Transverse colon (tissue), 4 donors: ENCODE measurements at places on chromosomes 13 and 19. TPM values are rescaled to one million over a fixed set of nuclear protein-coding genes. Genes with fewer than 3 reads are reported as not detected.
A peak's percentile ranks its signal among the peaks of the same experiment; 100 is the strongest.

Gene CCL25
- total RNA-seq = not detected

Gene GNG8
- not detected for total RNA-seq

Gene FBXO46
- total RNA-seq = 14.1 TPM

Gene ZNF763
- 10.7 TPM for total RNA-seq

Gene PLEKHF1
- total RNA-seq = 38.8 TPM

Gene NECTIN2
- total RNA-seq = 108 TPM

Gene RNF225
- not detected for total RNA-seq

DNA sequence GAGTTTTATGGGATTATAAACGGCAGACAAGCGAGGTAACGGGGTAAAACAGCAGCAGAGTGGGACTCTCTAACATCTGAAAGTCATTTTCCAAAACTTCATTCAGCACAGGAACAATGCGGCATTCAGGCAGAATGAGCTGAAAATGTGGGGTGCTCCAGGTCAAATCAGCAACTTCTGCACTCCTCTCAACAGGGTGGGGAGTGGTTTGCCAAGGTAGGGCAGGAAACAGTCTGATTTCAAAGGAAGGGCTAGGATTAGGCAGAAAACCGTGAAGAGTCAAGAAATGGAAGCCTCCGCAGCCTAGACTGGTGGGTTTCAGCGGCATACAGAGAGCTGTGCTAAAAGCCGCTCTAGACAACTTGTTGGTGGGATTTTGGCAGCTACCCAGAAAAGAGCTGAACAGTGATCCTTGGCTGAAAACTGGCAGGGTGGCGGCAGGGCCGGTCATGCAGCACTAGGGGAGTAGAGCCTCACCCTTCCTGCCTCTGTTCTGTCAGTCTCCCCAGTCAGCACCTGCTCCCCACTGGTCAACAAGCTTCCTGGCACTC, 154.2 kb upstream of the KLF12 start:
- no peaks in the 10 kb centered on the region for H3K27me3 ChIP-seq
- H3K27ac ChIP-seq = peak overlapping the region; percentile 56
- H3K36me3 ChIP-seq = no peaks in the 10 kb centered on the region
- peak overlapping the region; percentile 1 for H3K4me3 ChIP-seq

DNA sequence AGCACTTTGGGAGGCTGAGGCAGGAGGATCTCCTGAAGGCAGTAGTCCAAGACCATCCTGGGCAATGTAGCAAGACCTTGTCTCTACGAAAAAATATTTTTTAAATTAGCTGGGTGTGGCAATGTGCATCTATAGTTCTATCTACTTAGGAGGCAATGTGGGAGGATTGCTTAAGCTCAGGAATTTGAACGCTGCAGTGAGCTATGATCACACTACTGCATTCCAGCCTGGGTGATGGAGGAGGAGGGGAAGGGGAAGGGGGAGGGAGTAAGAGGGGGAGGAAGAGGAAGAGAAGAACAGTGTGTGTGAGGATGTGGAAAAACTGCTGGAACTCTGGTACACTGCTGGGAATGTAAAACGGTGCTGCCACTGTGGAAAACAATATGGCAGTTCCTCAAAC, 9.2 kb upstream of the CLIP3 start:
- no peaks in the 10 kb centered on the region for H3K27me3 ChIP-seq
- peak overlapping the region; percentile 67 for H3K27ac ChIP-seq
- H3K36me3 ChIP-seq = no peaks in the 10 kb centered on the region
- no peak for DNase-seq

- H3K4me3 ChIP-seq = no peak overlapping the region
- no peak for DNase-seq
- H3K27ac ChIP-seq = no peak overlapping the region
- H3K4me1 ChIP-seq = no peaks in the 10 kb centered on the region
- no peaks in the 10 kb centered on the region for H3K27me3 ChIP-seq
These were observed 9.6 kb upstream of the ELL start for GRCh38 chr19:18531485-18531884.

GRCh38 chr19:1259876-1260748, 9.0 kb upstream of the CIRBP start:
- peaks cover 24% of the 10 kb centered on the region for H3K36me3 ChIP-seq

- no peak overlapping the region for H3K4me3 ChIP-seq
- no peaks in the 10 kb centered on the region for H3K27me3 ChIP-seq
- H3K27ac ChIP-seq = no peak overlapping the region
These were observed 149.1 kb downstream of the COG6 start for GRCh38 chr13:39804332-39805210.

GRCh38 chr19:3914199-3914598, 18.7 kb upstream of the NMRK2 start:
- H3K36me3 ChIP-seq = no peaks in the 10 kb centered on the region
- H3K27me3 ChIP-seq = no peaks in the 10 kb centered on the region
- H3K4me3 ChIP-seq = no peak overlapping the region
- no peak for DNase-seq

DNA sequence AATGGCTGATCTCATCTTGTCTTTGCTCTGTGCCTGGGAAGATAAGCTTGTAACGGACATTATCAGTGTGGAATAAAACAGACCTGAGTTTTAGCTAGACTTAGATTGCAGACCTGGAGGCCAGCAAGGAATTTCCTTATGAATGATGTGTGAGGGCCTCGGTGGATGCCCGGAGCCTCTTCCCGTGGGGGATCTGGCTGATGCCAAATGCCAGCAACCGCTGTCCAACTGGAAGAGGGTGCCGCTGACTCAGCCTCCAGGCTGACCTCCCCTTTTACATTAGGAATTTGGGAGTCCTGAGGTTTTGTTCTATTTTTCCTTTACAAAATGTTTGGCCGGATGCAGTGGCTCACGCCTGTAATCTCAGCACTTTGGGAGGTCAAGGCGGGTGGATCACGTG, 19.6 kb upstream of the LILRA2 start:
- H3K27ac ChIP-seq = no peak overlapping the region
- peaks cover 3% of the 10 kb centered on the region for H3K27me3 ChIP-seq
- no peaks in the 10 kb centered on the region for H3K4me1 ChIP-seq
- DNase-seq = no peak
- H3K4me3 ChIP-seq = no peak overlapping the region
- no peaks in the 10 kb centered on the region for H3K36me3 ChIP-seq

DNA sequence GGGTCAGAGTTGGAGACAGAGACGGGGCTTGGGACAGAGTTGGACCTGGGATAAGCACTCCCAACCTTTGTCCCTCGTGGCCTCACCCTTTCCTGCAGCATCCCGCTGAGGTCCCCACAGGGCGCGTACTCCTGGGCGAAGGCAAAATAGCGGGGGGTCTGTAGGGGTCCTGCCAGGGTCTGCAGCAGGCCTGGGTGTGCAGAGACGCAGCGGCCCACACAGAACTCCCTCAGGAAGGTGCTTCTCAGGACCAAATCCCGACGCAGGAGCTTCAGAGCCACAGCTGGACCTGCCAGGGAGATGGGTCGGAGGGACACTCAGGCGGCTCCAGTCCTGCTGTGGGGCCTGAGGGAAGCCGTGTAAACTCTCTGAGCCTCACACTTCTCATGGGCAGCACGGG, 1.3 kb downstream of the SBK3 start:
- H3K4me1 ChIP-seq = no peaks in the 10 kb centered on the region
- H3K36me3 ChIP-seq = no peaks in the 10 kb centered on the region
- H3K27ac ChIP-seq = no peak overlapping the region
- H3K27me3 ChIP-seq = peaks cover 21% of the 10 kb centered on the region

GRCh38 chr13:66222926-66223325, 1007.2 kb downstream of the PCDH9 start:
- no peak overlapping the region for H3K27ac ChIP-seq
- H3K36me3 ChIP-seq = no peaks in the 10 kb centered on the region
- no peaks in the 10 kb centered on the region for H3K4me1 ChIP-seq
- no peak overlapping the region for H3K4me3 ChIP-seq

DNA sequence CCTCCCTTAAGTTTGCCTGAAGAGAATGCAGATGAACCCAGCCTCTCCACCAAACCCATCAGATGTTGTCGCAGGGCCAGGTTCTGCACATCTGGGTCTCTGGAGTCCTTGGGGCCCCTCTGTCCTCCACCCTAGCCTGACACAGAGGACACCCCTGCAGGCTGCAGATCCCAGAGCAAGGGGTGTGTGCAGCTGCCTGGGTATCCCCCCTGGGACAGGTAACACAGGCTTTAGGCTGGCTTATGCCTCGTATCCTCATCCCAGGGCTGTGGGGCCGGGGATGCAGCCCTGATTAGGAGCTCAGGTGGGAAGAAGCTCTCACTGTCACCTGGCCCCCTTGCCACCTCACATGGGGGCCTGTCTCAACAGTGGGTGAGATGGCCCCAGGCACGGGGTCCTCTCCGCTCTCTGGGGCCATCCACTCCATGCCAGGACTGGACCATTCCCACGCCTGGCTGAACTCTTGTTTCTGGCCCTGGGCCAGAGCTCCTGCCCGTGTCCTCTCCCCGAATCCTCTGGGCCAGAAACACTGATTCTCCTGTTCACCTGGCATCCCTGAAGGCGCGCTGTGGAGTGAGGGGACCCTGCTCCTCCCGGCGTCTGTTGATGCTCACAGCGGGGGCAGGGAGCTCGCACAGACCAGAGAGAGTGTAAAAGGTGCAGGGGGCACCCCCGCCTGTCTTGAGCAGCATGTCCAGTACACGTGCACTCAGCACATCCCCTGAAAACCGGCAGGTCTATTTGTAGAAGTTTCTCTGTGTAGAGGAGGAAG, 38.7 kb upstream of the TPM4 start:
- H3K36me3 ChIP-seq = no peaks in the 10 kb centered on the region
- no peak overlapping the region for H3K4me3 ChIP-seq
- H3K27ac ChIP-seq = no peak overlapping the region
- no peak for DNase-seq
- H3K4me1 ChIP-seq = peaks cover 15% of the 10 kb centered on the region
- H3K27me3 ChIP-seq = no peaks in the 10 kb centered on the region

- H3K27me3 ChIP-seq = no peaks in the 10 kb centered on the region
- no peak for DNase-seq
- no peak overlapping the region for H3K27ac ChIP-seq
- H3K4me3 ChIP-seq = no peak overlapping the region
These were observed 77.2 kb downstream of the TSC22D1 start for GRCh38 chr13:44498969-44499368.
